DND-41 (cell line): ENCODE measurements at places on chromosomes 7 and 10.

GRCh38 chr10:22183771-22184461 is 33.9 kb downstream of the EBLN1 start:
- no peak for DNase-seq

DNA sequence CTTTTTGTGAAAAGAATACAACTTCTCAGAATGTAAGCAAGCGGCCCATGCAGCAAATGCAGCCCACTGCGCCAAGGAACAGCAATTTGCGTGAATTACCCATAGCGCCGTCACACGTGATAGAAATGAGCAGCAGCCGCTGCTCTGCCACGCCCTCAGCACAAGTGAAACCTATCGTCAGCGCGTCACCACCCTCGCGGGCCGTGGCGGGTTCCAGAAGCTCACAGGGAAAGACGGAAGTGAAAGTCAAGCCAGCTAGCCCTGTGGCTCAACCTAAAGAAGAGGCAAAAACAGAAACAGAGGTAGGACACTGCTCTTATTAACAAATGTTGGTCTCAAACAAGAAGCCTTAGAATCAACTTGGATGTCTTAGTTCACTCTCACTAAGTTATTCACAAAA is 70.5 kb downstream of the SHH start:
- peak; percentile 50 for DNase-seq

DNA sequence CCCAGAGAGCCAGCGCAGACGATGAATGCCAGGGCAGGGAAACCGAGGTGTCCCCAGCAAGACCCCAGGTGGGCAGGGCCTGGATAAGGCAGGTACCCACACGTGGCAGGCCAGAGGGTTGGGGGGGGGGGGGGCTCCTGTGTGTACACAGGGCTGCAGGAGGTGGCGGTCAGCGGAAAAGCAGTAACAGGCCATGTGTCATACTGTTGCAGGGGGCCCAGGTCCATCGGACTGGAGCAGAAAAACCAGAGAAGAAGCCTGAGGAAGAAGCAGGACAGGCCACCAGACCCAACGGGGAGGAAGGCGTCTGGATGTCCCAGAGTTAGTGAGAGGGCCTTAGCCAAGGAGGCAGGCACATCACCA is 116.3 kb downstream of the MAD1L1 start:
- DNase-seq: no peak

DNA sequence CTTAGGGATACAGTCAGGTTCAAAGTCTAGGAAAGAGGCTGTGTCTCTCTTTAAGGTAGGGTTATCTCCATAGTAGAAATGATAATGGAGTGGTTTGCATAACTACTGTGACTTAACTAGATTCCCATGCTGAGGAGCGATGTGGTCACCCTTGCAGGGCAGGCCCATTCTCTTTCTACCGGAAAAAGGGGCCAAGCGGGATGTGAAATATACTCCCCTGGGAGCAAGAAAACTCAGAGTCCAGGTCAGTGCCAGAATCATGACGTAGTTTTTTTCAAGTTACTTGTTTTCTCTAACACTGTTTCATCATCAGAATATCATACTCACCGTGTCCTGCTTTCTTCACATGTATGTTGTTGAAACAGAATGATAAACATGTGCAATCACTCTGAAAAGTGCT is 649.0 kb upstream of the ANKRD30A start:
- DNase-seq: no peak

DNA sequence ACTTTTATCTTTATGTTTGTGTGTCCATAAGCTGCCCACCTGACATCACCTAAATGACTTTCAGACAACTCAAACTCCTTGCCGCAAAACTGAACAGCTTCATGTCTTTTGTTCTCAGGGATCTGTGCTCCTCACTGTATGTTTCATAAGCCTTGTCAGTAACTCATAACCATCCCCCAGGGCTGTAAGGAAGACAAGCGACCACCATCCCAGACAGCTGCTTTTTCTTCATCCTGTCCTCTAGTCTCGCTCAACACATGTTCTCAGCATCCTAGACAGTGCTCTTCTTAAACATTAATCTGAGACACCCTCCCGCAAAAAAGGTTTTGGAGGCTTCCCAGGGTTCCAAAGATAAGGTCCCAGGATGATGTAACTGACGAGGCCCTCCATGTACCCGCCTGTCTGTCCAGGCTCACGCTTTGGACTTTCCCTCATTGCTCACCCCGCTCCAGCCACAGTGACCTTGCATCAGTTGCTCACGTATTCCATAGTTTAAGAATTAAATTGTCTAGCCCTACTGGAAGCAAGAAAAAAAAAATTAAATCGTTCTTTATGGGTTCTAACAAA is 69.8 kb downstream of the MAP3K8 start:
- no peak for DNase-seq

DNA sequence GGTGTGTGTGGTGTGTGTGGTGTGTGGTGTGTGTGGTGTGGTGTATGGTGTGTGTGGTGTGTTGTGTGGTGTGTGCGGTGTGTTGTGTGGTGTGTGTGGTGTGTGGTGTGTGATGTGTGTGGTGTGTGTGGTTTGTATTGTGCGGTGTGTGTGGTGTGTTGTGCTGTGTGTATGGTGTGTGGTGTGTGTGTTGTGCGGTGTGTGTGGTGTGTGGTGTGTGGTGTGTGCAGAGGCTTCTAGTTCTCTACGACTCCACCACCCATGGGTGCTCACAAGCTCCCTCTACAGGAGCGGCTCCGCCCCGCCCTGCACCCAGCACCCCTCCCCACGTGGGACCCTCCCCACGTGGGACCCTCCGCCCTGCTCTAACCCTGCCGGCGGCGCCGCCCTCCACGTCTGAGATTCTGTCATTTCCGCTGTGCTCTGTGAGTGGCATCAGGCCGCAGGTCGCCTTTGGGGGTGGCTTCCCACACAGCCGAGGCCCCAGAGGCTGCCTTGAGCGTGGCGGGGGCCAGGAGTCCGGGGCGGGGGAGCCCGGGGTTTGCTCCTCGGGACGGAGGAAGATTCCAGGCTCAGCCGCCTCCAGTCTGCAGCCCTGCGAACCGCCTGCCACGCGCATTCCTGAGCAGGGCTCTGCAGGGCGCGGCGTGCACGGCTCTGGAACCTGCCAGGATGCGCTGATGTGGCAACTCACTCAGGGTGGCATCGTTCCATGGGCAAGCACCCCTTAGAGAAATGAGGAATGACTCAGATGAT is 37.0 kb upstream of the DNAJB6 start:
- DNase-seq: peak; percentile 95

- no peak for DNase-seq
These were observed 7.0 kb downstream of the LARP4B start for GRCh38 chr10:924524-924859.
